ENCODE measurements at places on chromosomes 7 and 10.
A peak's percentile ranks its signal among the peaks of the same experiment; 100 is the strongest.

GRCh38 chr10:76398043-76398710 lies 966.8 kb downstream of the LRMDA start:
- no peak for DNase-seq

- no peak for DNase-seq
Measured at GRCh38 chr10:96271016-96271815, at the start of gene BLNK. Gene BLNK (minus strand): TSS chr10:96271569. CDS start chr10:96271398, 171 bp downstream.

DNA sequence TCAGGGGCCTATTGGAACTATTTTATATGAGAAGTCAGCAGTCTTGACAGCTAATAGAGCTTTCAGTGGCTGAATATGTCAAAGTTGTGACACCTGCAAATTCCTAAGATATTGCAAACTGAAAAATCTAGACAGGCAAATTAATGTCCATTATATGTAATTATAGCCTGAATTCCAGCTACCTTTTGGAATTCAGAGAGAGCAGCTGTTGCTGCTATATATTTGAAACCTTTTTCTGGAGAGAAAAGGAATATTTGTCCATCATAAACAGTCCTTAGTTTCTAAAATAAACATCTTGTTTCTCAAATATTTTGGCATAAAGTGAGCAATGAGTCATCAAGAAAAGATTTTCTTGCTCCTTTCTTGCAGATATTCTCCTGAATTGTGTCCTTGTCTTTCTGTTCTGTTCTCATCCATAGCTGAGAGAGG lies 408.9 kb upstream of the SEMA3D start:
- no peak for DNase-seq

GRCh38 chr7:19617901-19618300 lies 90.9 kb downstream of the POLR1F start:
- DNase-seq: no peak

DNA sequence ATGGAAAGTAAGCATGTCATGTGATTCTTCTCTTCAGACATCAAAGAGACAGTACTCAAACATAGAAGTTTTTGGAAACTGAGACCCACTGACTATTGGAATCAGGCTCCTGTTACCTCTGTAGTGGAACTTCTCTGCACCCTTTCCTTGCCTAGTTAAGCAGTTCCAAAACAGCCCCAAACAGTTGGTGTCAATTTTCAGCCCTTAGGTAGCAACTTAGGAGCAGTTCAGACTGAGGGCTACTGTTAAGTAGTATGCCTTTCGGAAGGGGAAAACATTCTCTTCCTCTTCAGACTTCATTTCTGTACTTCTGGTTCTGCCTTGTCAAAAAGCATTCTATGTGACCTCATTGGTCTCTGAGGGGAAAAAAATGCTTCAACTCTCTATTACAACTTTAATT lies 85.7 kb downstream of the ZNF277 start:
- DNase-seq: no peak

DNA sequence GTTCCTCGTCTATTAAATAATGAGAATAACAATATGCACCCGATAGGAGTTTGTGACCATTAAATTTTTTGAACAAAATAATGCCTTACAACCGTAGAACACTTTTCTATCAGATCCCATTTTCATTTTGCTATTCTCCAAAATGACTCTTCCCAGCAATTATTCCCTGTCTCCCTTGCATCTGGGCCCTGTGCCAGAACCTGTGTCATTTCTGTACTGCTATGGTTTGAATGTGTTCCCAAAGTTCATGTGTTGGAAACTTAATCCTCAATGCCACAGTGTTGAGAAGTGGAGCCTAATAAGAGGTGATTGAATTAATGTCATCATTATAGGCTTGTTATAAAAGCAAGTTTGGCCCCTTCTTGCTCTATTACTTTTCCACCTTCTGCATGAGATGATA lies 33.2 kb upstream of the SMNDC1 start:
- no peak for DNase-seq

DNA sequence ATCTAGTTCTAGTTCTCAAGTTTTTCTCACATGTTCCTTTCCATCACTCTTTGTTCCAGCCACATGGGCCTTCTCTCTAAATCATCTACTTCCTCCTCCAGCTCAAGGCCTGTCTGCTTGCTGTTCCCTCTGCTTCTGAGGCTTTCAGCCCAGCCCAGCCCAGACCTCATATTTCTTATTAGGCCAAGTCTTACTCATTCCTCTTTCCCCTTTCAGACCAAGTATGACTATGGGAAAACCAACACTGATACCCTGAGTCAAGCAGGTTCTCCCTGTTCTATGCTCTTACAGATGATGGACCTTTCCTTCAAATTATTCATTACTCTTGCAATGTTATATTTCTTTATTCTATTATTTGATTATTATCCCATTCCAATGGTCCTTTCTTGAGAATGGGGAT lies 80.3 kb upstream of the SEM1 start:
- DNase-seq: no peak

DNA sequence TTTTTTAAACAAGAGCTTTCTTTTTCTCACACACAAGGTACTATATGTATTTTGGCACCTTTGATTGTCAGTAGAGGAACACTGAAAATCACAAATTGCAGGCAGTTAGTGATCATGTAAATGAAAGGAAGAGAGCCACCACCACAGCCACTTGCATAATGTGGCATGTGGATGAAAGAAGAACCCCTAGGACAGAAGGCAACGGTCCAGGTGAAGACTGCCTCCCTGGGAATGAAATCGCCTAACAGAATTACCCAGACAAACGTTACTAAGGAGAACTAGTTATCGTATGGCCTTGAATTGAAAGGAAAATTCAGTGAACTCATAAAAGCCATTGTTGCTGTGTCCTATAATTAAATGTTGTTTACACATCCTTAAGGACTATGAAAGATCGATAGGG lies 41.2 kb upstream of the PTPRZ1 start:
- no peak for DNase-seq

DNA sequence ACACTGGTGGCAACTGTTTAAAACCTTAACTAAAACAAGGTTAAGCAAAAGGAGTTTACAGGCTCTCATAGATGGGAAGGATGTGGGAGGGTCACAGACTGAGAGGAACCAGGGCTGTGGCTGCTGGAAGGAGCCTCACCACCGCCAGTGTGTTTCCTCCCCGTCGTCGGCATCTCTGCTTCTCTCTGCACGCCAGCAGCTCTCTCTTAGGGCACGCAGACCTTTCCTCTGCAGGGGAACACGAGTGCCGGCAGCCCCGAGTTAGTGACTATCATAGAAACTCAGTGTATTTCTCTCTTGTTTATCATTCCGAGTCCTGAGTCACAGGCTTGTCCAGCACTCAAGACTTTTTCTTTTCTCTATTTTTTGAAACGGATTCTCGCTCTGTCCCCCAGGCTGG lies 8.1 kb upstream of the SH2D4B start:
- no peak for DNase-seq

DNA sequence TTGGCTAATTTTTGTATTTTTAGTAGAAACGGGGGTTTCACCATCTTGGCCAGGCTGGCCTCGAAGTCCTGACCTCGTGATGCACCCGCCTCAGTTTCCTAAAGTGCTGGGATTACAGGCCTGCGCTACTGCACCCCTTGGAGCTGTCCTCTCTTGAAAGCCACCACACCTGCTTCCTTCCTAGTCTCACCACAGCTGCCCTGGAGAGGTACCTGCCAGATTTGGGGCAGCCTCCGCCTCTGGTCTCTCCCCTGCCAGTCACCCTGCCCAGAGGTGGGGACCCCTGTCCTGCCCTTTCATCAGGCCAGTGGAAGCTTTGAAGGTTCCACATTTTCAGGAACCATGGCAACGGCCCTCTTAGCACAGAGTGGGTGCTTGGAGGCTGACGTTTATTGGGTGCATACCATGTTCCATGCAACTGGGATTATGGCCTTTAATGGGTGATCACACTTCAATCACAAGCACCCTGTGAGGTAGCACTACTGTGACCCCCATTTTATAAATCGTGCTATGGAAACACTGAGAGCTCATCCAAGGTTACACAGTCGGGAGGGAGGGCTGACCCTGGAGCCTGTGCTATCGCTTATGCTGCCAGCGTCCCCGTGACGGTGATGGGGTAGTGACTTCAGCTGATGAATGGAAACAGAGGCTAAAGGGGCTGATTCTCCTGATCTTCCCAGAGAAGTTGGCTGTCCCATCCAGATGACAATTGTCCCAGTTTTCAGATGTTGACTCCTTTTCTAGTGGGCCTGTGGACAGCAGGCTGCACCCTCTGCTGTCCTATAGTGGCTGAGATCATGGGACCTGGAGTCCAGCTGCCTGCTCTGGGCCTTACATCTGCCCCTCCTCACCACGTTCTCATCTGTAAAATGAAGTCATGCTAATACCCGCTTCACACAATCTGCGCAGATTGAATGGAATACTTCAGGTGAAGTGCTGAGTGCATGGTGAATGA lies 11.5 kb upstream of the FGFR2 start:
- no peak for DNase-seq

- no peak for DNase-seq
Measured at GRCh38 chr7:71272509-71273490, 140.9 kb downstream of the GALNT17 start.

DNA sequence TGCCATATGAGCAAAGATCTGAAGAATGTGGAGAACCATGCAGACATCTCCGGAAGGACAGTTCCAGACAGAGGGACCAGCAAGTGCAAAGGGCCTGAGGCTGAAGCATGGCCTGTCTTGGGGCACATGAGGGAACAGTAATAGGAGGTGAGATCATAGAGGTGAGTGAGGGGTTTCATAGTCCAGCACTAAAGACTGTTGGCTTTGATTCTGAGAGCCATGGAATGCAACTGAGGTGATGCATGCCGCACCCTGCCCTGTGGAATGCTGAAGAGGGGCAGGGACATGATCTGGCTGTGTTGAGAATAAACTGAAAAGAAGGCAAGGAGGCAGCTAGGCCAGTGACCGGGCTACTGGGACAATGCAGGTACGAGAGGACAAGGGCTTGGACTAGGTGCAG lies 253.1 kb upstream of the KLF14 start:
- no peak for DNase-seq

GRCh38 chr10:12617191-12618175 lies 268.1 kb downstream of the CAMK1D start:
- no peak for DNase-seq

DNA sequence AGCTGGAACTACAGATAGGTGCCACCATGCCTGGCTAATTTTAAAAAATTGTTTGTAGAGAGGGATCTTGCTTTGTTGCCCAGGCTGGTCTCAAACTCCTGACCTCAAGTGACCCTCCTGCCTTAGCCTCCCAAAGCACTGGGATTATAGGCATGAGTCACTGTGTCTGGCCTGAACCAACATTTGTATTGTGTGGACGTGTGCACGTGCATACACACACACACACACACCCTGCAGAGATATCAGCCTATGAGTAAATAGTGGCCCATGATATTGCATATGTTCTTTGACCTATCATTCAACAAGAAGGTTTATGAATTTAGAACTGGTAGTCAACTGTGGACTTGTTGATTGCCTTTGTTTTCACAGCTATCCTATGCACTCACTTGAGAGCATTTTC lies 161.6 kb downstream of the BAMBI start:
- no peak for DNase-seq

DNA sequence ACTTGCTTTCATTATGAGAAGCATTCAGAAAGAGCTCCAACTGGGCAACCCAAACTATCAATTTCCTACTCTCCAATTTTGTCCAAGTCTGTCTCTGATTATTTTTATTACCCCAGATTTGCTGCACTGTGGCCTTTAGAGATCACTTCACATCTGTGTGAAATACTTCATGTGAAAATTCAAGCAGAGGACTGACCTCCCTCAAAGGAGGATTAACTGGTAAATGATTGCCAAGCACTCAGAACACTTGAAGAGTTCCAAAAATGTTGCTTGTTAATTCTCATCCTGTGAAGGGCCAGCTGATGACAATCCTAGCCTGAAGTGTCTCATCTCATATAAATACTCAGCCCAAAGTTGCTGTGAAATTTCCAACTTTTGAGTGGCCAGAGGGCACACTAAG lies 182.8 kb upstream of the DGKB start:
- DNase-seq: no peak

- DNase-seq: no peak
Measured at GRCh38 chr7:157807510-157807909, 470.7 kb downstream of the DNAJB6 start.

GRCh38 chr7:133344275-133344674 lies 91.4 kb downstream of the EXOC4 start:
- DNase-seq: no peak

GRCh38 chr10:30026080-30026479 lies 33.3 kb downstream of the JCAD start:
- DNase-seq: no peak

DNA sequence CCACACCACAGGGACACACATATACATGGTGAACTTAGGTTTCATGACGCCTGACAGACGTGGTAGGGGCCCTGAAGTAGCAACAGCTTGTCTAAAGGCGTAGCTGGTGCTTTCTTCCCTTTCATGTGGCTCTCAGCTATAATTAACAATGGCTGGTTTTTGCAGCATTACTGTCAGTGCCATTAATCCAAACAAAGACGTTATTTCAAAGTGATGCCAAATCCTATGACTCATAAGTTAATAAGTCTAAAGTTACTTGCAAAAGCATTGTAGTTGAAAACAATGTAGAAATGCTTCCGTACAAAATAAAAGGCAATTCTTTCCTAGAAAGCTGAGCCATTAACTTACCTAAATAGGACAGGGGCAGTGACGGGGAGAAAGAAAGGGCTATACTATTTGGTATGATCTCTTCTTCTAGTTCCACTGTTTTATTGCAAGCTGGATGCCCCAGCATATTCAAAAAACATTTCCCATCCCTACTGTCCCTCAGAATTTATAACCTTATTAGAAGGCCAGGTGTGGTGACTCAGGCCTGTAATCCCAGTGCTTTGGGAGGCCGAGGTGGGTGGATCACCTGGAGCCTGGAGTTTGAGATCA lies 105.4 kb downstream of the ODAD2 start:
- no peak for DNase-seq

DNA sequence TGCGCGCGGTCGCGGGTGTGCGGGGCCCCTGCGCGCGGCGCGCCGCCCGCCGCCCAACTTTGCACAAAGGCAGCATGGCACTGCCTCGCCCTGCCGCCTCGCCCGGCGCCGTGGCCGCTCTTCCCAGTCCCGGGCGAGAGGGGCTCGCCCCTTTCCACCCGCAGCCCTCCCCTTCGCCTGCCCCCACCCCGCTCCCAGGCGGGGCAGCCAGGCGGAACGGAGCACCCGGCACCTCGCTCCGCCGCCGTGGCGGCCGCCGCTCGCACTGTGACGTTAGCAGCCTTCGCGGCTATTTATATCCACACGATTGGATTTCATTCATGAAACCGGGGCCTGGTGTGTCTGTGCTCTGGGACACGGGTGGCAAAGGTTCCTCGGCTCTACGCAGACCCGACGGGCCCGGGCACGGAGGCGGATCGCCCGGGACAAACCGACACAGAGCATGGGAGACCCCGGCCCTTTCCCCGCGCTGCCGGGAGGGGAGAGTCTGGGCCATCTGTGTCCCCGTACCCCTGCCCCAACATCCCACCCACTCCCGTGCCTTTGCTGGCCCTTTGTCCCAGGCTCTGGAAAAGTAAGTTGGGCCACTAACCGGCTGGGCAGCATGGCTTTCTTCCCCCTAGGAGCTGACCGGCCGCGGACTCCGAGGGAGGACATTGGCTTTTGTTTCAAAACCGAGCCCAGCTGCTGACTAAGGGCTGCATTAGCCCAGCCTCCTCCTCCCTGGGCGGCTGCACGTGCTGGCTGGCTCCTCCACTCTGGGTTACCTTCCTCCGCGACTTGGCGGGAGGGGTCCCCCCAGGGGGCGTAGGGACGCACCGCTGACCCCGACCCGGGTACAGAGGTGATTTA lies at the start of gene RHOBTB1:
Gene RHOBTB1, minus strand, starts transcription at position 128 of the 852 bp plus-strand sequence. CDS start 32,643 bp downstream, outside the sequence.
- peak; percentile 77 for DNase-seq

- DNase-seq: no peak
Measured at GRCh38 chr7:97043281-97043680, 18.6 kb upstream of the DLX5 start.

Measured in caudate nucleus (tissue), 63 donors.